Iris pigment epithelial cell (primary cell): ENCODE measurements at places on chromosomes 2 and 18.

DNA sequence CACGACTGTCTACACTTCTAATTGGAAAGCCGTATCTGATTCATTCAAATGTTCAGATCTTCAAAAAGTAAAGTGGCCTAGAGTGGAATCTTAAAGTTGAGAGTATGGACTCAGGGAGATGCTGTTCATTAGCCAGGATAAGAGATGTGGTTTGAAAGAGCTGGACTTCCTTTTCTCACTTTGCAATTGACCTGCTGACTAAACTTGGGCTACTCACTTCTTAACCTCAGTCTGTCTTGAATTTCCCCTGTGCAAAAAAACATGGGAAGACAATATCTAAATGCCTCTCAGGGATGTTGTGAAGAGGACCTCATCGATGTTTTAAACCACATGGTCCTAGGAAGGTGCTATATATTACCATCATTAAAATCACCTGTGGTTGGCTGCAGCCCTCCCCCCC is 64.1 kb downstream of the BCL2 start:
- no peak for DNase-seq

GRCh38 chr2:39631718-39632117 is 34.0 kb upstream of the TMEM178A start:
- peak; percentile 98 for DNase-seq

DNA sequence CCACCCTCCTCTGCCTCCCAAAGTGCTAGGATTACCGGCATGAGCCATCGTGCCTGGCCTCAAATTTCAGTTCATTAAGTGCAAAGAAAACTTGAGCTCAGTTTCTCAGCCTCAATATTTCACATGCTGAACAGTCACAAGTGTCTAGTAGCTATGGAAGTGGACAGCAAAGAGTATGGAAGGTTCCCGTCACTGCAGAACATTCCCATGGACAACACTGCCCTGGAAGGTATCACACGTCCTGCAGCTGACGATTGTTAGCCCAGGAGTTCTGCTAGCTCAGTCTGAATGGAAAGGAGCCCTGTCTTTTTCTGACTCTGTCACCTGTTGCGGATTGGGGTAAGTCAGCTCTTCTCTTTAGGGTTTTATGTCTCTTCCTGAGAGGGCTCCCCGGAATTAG is 86.2 kb upstream of the PTPRM start:
- DNase-seq, result no peak

DNA sequence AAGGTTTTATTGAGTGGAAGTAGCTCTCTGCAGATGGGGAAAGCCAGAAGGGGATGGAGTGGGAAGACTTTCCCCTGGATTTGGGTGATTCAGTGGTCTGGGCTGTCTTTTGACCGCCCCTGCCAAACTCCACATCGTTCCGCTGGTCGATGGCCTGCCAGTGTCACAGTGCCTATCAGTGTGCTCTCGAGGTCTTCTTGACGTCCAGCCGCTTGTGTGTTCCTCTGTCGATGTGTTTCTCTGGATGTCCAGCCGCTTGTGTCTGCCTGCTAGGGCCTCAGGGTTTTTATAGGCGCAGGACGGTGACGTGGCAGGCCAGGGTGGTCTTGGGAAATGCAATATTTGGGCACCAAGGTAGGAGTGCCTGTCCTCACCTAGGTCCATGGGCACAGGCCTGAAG is 1371.4 kb upstream of the PIK3C3 start:
- no peak for DNase-seq

- DNase-seq, result peak; percentile 59
Observed at GRCh38 chr2:75199428-75200011, at the start of gene TACR1. TACR1 (minus strand) TSS chr2:75199520; CDS start chr2:75198934, 586 bp downstream.

- peak; percentile 62 for DNase-seq
Observed at GRCh38 chr2:172244419-172245130, 141.9 kb upstream of the DLX2 start.

- DNase-seq, result no peak
Observed at GRCh38 chr2:22930781-22931180, 454.2 kb upstream of the KLHL29 start.

DNA sequence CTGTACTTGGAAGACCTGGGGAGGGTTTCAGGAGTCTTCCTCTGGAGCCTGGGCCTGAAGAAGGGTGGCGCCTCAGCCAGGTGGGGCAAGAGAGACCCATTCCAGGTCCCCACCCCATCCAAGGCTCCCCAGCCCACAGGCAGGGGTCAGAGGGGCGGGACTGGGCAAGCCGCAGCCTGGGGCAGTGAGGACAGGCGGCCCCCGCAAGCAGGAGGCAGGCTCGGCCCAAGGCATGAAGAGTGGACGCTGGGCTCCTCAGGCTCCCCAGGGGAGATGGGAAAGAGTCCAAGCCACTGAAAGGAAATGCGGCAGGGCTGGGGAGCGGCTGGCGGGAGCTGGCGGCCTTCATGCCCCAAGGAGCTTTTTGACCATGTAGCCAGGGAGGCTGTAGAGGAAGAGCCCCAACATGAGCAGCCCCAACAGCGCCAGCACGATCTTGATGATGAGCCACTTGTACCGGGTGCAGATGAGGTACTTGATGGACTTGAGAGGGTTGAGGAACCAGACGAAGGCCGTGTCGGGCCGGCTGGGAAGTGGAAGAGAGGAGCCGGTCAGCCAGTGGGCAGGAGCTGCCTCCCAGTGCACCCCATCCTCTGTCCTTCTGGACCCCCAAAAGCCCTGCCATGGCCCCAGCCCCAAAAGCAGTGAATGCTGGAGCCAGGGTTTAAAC is 20.1 kb downstream of the OTOF start:
- no peak for DNase-seq

DNA sequence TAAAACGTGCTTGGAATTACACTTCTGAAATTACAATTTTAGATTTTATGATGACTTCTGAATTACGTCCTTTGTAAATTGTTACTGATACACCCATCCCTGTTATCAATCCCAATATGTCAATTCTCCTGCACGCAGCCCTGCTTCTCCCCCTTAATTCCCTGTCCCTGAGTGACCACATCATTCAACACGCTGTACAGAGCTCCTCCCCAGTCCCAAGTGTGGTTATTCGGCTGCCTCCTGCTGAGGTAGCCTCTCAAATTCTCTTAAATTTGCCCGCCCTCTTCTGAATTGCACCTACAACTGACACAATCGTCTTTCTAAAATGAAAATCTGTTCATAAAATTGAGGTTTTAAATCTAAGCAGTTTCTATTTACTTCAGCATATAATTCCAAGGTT is 10.1 kb downstream of the SERPINB8 start:
- DNase-seq, result no peak

GRCh38 chr2:238493880-238494572 is 67.3 kb downstream of the ASB1 start:
- DNase-seq, result no peak

- DNase-seq, result peak; percentile 73
Observed at GRCh38 chr2:241309684-241310117, 5.8 kb downstream of the HDLBP start.

- DNase-seq, result no peak
Observed at GRCh38 chr2:160390544-160391455, 102.8 kb downstream of the RBMS1 start.

DNA sequence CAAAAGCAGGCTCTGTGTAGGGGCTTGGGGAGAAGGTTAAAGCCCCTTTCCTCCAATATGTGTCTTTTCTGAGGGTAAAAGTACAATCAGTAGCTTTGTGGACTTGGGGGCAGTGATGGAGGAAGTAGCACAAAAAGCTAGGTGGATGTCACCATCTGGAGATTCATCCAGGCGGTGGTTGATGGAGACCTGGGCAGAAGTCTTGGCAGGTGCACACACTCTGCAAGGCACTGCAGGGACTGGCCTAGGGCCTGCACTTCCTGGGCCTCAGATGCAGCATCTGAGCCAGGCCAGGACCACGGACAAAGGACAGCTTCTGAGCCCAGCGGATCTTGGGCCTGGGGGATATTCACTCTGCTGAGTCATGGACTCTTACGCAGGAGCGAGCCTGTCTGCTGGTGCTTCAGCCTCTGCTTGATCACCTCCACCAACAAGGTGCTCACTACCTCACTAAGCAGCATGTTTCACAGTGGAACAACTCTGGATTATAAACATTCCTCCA is 391.1 kb downstream of the TNS1 start:
- DNase-seq, result no peak

DNA sequence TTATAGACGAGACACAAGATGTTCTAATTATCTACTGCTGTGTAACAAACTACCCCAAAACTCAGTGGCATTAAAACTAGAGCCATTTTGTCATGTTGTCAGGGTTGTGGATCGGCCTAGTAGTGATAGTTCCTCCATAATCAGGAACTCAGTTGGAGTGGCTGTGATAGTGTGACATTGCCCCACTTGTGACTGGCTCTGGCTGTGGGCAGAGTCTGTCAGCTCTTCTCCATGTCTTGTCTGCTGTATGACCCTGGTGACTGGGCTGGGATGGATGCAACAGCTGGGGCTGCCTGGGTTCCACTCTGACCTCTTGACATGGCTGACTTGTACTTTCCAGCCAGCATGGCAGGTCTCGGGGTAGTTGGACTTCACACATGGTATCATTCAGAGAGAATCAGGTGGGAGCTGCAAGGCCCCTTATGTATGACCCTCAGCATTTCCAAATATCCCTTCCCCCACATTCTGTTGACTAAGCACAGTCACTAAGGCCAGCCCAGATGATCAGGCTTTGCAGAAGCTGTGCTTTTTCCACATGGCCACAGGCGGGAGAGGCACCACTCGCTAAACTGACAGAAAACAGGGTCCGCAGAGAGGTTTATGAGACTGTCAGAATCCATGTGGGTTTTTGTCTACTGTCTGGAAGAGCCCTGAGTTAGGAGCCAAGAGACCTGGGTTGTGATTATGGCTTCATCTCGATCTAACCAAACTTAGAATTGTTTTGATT is 50.3 kb downstream of the SETBP1 start:
- DNase-seq, result no peak

DNA sequence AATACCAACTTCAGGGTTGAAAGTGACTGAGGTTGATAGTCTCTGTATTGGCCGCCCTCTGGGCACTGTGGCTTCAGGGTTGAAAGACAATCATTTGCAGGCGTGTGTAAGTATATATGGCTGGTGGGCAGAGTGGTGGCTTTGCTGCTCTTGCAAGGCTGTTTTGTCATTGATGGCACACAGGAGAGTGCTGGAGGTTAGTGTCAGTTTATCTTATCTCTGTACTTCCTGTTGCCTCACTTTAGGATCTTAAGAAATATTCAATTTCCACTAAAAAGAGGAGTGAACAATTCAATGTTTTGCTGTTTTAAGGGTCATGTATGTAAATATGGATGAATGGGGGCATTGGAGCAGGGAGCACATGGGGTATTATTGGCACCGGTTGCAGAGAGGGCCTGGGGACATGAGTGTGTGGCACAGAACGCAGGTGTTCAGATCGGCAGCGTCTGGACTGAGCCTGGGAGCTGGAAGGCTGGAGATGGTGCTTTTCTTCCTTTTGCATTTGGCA is 51.5 kb downstream of the NCK2 start:
- no peak for DNase-seq

- DNase-seq, result peak; percentile 85
Observed at GRCh38 chr2:145777297-145777696, 1257.4 kb upstream of the ZEB2 start.

- DNase-seq, result peak; percentile 91
Observed at GRCh38 chr2:195575879-195576401, 81.1 kb upstream of the SLC39A10 start.

- DNase-seq, result no peak
Observed at GRCh38 chr18:24465486-24465885, 5.0 kb downstream of the HRH4 start.

GRCh38 chr2:26464390-26465265 is 13.3 kb downstream of the OTOF start:
- no peak for DNase-seq

GRCh38 chr18:56999823-57000222 is 147.1 kb upstream of the BOD1L2 start:
- DNase-seq, result no peak

DNA sequence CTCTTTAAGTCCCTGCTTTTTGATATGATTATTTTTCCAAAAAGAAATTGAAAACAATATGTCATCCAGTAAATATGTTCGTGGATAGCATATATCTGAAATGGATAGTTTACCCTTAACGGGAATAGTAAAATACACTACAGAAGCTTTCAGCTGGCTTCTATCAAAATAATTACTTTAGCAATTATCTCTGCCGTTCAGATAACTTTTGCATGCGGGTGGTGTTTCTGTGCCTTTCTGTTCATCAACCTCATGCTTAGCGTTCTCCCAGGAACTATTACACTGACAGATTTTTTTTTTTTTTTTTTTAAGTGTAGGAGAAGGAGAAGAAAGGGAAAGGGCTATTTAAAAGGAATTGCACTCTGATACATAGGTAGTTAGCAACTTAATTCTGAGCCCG is 53.6 kb downstream of the TSHZ1 start:
- no peak for DNase-seq

GRCh38 chr2:127225186-127225960 is 5.3 kb upstream of the CYP27C1 start:
- DNase-seq, result peak; percentile 86

DNA sequence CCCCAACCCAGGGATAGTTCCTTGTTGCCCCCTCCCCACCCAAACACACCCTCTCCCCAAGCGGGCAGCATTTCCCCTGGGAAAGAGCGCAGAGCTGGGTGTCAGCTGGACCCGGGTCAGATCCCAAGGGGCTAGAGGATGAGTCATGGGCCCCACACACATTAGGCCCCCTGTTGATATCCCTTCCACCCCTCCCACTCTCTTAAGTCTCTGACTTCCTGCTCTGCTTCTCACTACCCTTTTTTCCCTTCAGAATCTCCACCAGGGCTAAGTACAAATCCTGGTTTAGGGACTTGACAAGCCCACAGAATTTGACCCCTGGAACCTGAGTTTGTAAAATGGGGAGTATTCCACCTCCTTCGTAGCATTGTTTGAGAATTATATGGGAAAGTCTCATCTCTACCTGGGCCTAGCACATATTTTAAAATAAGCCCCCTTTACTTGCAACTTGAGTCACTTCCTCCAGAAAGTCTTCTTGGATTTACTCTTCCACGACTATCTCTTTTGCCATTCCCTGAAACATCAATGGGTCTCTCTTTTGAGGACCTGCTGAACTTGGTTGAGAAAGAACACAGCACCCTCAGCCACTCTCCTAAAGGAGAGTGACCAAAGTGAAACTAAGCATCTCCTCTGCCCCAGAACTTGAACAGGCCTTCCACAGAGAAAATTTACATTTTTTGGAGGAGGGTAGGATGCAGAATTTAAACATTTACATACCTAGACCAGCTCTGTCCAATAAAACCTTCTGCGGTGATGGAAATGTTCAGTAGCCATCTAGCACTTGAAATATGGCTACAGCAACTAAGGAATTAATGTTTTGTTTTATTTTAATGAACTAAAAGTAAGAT is 4.7 kb downstream of the RTKN start:
- no peak for DNase-seq

GRCh38 chr2:241804326-241805229 is 4.4 kb upstream of the NEU4 start:
- peak; percentile 47 for DNase-seq

DNA sequence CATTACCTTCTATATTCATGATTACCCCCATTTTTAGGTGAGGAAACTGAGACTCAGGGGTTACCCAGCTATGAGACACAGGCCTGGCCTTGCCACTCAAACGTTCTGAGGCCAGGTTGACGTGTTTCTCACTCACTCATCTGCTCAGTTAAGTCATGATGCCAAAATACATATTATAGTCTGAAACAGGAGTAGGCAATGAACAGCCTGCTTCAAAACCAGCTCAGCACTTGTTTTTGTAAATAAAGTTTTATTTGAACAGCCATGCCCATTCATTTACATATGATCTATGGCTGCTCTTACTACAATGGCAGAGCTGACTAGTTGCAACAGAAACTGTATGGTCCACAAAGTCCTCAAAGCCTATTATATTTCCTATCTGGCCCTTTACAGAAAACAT is 74.1 kb upstream of the SMAD2 start:
- no peak for DNase-seq
